ENCODE measurements at places on chromosomes 3 and 15. TPM values are rescaled to one million over a fixed set of nuclear protein-coding genes. Genes with fewer than 3 reads are reported as not detected.
A peak's percentile ranks its signal among the peaks of the same experiment; 100 is the strongest.

DNA sequence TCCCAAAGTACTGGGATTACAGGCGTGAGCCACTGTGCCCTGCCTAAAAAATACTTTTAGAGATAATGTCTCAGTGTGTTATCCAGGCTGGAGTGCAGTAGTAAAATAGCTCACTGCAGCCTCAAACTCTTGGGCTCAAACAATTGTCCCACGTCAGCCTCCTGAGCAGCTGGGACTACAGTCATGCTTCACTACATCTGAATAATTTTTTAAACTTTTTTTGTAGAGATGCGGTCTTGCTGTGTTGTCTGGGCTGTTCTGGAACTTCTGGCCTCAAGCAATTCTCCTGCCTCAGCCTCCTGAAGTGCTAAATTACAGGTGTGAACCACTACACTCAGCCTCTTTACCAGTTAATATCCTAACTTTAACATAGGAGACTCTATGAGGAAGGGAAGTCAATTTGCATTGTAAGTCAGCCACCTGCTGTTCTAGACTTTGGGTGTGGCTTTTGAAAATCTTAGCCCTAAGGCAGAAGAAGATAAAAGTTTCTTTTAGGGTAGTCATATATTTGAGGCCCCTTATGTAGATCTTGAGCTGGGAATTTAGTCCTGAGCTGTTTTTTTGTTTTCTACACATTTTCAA is 78.2 kb upstream of the RASGRP1 start:
- no peak for DNase-seq

DNA sequence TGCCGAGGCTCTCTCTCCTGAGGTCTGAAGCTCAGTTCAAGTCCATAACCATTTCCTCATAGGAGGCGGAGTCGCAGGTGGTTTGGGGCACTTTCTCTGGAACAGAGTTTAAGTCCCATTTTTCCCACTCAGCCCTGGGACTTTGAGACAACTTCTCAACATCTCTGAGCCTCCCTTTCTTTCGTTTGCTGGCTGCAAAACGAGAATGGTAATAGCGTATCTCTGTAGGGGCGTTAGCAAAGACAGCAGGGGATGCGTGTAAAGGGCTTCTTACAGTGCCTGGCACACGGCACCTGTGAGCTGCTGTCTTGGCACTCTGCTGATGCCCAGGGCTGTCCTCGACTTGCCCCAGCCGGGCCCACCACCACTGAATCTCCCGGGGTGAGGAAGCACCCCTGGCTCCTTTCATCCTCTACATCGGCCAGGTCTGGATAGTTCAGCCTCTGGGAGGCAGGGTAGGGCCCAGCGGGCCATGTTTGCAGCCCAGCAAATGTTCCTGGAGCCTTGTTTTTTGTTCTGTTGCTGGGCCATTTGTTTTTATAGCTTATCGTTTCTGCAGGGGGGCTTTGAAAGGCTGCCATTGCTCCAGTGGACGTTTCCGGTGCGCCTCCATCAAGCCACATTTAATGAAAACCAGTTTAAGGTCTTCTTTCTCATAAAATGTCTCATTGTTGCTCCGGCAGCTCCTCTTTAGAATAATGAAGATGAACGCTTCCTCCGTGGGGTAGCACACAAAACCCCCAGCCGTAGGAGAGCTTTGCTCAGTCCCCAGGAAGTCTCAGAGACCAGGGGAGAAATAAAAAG is 60.0 kb upstream of the WNT5A start:
- DNase-seq: no peak

DNA sequence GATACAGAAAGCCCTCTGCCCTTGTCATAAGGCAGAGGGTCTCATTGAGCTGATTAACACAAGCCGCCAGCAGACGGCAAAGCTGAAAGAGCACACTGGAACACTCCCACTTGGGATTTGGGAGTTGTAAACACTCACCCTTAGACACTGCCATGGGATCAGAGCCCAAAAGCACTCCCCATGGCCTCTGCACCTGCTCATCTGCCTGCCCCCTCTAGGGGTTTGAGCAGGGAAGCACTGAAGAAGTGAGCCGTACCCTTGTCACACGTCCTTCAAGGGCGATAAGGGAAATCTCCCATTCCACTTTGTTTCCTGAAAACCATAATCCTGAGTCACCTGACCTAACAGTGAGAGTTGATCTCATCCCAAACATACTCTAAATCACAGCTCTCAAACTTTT is 14.7 kb downstream of the FSIP1 start:
- DNase-seq: no peak

DNA sequence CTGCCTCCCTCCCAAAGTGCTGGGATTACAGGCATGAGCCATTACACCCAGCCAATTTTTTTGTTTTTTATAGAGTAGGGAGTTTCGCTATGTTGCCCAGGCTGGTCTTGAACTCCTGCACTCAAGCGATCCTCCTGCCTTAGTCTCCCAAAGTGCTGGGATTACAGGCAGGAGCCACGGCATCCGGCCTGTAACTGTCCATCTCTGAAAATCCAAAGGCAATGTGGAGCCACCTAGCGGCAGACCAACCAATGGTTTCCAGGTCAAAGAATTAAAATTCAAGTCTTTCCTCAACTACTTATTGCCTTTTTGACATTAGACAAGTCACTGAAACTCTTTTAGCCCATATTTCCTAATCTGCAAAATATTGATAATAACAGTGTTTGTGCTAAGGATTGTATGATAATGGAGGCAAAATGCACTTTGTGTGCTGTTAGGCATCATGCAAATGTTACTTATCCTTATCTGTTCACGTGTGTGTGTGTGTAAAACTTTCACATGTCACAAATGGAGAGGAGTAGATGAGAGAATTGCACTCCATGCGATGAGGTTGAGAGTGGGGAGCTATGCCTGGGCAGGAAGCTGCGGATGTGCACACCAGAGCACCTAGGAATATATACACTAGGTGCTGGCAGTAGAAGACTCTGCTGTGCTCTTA is 48.7 kb downstream of the COL8A1 start:
- DNase-seq: peak; percentile 16

DNA sequence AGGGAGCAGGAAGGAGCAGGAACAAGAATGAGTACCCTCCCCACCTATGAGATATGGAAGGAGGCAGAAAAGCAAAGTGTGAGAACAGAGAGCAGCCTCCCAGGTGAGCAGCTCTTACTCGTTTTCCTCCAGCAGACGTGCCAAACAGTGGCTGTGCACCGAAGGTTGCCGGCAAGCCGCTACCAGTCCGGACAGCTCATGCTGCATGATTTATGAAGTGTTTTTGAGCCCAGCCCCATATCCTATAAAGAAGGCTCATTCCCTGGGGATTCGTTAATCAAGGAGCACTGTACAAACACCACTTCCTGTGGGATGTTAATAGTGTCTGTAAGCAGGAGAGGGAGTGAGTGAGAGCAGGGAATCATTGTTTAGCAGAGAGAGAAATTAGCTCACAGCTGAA is 118.3 kb upstream of the FOXB1 start:
- DNase-seq: peak; percentile 33

- peak; percentile 55 for DNase-seq
These were observed 235.2 kb downstream of the GREM1 start for GRCh38 chr15:32952901-32953532.

- DNase-seq: no peak
These were observed 54.6 kb downstream of the CAPN3 start for GRCh38 chr15:42413920-42414319.

DNA sequence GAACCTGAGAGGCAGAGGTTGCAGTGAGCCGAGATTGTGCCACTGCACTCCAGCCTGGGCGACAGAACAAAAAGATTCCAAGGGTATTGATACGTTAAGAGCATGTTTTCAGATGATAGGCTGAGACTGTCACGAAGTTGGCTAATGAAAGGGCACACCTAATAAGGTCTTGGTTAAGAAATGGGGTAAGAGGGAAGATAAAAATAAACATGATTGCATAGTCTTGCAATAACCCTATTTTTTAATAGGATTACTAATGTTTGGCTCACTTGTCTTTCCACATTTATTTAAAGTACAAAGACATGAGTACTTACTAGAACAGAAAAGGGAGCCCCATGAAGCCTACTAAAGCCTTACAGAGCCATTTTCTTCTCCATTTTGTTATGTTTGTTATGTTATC is 109.0 kb downstream of the FRMD4B start:
- DNase-seq: no peak

DNA sequence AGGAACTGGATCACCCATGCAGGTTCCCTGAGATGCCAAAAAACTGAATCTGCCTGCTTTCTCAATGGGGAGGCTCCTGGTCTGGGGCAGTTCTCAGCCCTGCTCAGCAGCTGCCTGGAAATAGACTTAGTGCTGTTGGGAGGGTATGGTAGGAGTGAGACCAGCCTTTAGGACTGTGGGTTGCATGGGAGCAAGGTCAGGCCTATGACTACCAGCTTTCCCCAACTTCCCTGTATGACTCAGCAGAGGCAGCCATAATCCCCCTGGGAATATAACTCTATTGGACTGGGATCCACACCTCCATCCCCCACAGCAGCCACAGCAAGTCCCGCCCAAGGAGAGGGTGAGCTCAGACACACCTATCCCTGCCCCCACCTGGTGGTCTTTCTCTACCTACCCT is 87.0 kb downstream of the CFAP44 start:
- no peak for DNase-seq

DNA sequence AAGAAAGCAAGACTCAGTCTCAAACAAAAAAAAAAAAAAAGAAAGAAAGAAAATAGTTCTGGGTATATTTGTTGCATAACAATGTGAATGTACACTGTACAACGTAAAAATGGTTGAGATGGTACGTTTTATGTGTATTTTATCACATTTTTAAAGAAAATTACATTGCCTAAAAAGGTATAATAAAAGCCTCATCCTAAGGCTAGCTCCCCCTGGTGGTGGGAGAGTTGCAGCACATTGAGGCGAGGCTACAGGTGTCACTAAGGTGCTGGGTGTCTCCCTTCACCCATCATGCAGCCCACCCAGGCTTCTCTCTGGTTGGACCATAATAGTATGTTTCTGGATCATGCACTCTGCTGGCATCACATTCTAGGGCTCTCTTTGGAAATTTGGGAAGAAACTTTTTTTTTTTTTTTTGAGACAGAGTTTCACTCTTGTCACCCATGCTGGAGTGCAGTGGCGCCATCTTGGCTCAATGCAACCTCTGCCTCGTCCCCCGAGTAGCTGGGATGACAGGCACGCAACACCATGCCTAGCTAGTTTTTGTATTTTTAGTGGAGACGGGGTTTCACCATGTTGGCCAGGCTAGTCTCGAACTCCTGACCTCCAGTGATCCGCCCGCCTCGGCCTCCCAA is 12.4 kb upstream of the RAB11A start:
- no peak for DNase-seq

GRCh38 chr3:13370609-13371008 is 49.5 kb downstream of the NUP210 start:
- DNase-seq: no peak

DNA sequence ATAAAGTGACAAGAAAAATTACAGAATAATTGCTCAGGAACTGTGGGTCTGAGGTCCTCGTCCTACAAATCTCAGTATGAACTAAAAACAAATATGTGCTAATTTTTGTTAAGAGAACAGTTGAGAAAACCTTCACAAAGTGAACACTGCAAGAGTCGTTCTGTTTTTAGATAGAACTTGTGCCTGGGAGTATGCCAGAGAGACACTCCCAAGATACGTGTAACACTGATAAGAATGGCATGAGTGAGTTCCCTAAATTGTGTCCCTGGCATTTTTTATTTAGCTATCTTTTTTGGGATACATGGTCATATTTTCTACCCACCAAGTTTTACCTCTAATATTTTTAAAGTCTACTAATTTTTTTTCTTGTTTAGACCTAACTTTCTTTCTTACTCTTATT is 860.0 kb upstream of the NR2F2 start:
- DNase-seq: no peak

GRCh38 chr3:151638555-151639417 is 94.9 kb upstream of the AADACL2 start:
- DNase-seq: no peak

GRCh38 chr15:58179741-58180381 is 41.7 kb downstream of the AQP9 start:
- no peak for DNase-seq

DNA sequence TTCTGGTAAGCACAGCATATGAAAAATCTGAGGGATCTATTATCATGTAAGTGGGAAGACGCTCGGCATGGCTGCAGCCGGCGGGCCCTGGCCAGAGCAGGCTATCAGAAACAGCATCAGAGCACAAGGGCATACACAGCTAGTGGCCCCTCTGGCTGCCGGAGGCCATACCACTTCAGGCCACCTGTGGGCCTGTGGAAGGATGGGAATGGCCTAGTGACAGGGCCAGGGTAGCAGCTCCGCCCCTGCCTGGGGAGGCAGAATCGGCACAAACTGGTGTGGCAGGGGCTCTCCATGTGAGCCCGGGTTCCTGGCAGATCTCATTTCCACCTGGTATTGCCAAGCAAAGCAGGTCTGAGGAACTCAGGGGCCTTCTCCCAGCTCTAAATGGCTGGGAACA is 46.4 kb downstream of the SH3BP5 start:
- no peak for DNase-seq

DNA sequence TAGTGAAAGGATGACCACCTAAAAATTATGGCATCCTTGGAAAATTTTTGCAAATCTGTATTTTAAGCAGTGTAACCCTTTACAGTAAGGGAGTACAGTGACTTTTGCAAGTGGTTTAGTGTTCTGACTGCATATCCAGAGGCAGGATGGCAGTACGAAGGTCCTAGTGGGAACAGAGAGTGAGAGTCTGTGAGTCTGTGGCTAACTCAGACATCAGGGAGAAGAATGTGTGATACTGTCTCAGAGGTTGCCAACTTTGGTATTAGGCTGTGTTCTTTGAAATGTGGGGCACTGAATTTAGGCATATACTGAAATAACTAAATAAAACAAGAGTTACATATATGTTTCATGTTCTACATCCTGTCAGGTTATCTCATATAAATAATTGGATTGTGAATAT is 25.7 kb downstream of the PRKCI start:
- no peak for DNase-seq

DNA sequence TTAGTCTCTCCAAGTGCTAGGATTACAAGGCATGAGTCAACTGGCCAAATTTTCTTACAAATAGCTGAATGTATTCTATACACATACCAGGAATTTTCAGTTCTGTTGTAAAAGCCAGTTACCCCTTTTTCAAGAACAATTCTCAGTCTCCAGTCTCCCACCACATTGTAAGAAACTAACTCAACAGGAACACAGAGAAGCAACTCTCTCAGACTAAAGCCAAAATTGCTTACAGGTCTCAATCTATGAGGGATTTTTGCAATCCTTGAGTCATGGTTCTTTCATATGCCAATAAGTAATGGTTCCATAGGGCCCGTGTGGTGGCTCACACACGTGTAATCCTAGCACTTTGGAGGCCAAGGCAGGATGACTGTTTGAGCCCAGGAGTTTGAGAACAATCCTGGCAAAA is 8.5 kb downstream of the IP6K2 start:
- DNase-seq: no peak

DNA sequence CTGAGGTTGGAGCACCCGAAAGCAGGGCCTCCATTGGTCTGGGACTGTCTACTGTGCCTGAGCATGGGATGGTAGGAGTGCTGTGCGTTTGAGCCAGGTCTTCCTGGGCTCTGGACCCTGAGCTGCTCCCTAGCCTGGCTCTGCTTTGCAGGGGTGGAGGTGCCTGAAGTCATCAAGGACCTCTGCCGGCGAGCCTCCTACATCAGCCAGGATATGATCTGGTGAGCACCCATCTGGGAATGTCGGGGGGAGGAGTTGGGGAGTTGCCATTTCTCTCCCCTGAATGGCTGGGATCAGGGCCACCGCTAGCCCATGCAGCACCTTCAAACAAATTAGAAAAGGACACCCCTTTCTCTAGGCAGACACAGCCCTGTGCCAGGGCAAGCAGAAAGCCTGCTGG is 20.7 kb downstream of the DUOX1 start:
- DNase-seq: no peak

Gene P2RY14
- polyA plus RNA-seq: 0.60 TPM

Gene DPPA2
- polyA plus RNA-seq: 0.92 TPM

Gene TM4SF4
- polyA plus RNA-seq: 3.6 TPM

Gene ZNF80
- 0.13 TPM for polyA plus RNA-seq

Measured in renal pelvis (tissue), 12 donors.